ENCODE measurements at places on chromosomes 6 and 20.

DNA sequence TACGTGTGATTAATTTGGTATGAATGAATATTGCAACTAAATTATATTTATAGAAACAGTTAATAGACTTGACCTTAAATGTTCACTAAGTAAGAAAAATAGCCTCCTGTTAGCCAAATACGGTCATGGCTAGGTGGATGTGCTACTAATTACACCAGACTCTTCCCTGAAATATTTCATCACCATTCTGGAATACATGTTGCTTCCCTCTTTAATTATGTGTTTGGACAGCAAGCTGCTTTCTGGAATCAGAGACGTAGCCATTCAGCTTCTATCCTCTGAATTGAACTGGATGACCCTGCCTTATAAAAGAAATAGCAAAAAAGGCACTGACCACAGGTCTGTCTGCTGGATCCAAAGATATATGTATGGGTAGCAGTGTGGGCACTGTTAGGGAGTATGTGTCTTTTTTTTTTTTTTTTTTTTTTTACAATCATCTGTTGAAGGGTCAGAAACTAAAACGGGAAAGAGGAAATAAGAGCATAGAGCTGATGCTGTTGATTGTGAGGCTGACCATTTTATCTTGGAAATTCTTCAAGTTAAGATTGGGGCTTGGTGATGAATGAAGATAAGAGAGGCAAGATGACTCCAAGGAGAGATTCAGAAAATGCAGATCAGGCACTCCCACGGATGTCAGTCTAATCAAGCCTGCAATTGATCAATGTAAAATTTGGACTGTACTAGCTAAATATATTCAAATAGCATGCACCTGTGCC lies 283.2 kb upstream of the HSF2 start:
- DNase-seq = no peak

DNA sequence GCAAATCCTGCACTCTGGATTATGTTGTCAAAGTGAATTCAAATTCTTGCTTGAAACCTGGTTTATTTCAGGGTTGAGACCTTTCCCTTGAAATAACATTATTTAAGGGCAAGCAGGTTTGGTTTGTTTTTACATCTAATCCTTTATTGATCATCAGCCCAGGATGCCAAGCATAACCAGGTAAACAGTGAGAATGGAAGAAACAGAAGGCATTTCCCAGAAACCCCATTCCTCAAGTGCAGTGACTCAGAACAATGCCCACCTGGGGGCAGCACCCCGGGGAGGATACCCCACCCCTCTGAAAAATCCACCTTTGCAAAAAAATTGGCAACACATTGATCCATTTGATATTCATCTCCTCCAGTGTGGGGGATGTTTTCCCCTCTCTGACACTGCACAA lies 32.5 kb downstream of the POFUT1 start:
- DNase-seq = no peak

DNA sequence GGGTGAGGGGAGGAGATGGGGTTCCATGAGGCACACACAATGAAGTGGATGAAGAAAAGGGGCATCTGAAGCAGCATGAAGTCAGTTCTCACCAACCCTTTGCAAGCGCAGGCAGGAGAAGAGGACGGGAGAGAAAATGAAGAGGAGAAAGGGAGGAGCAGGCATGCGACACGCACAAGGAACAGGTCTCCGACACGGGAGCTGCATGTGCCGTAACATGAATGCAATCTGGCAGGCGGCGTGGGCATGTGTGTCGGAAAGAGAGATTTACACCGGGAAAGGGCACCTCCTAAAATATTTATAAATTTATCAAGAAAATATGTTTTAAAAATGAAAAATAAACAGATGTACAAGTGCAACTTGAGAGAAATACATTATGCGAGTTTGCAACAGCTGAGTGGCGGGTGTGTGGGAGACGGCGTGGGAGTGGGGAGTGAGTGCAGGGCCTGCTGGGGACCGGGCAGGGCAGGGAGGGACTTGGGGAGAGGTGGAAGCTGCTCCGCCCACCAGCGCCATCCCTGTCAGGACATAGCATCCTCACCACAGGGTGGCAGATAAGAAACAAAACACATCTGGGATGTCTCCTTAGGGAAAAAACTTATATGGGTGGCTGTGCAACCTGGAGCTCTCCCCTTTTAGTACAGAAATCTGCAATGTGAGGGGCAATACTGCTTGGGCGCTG lies 40.6 kb downstream of the GJA10 start:
- no peak for DNase-seq

- no peak for DNase-seq
Observed at GRCh38 chr20:53382263-53382844, 211.3 kb downstream of the ZNF217 start.

DNA sequence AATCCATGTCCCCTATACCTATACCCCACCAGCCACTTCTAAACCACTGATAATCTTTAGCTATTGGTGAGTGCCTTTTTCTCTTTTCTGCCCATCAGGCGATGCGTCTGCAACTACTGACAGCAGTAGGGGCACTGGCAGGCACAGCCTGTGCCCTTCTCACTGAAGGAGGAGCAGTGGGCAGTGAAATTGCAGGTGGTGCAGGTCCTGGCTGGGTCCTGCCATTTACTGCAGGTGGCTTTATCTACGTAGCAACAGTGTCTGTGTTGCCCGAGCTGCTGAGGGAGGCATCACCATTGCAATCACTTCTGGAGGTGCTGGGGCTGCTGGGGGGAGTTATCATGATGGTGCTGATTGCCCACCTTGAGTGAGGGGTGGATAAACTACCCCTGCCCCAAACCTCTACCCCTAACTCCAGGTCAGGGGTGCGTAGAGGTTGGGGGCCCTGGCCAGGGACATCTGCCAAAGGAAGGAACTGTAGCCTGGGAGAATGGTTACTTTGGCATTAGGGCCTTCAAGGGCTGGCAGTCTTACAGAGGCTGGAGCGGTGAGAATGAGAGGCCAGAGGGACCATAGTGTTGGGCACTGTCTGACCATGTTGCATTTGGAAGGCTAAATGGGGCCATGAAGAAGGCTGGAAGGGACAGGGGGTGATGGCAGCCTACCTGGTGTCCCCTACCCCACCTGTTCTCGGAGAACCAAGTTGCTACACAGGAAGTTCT lies 851 bp upstream of the HSD17B8 start:
- no peak for DNase-seq

DNA sequence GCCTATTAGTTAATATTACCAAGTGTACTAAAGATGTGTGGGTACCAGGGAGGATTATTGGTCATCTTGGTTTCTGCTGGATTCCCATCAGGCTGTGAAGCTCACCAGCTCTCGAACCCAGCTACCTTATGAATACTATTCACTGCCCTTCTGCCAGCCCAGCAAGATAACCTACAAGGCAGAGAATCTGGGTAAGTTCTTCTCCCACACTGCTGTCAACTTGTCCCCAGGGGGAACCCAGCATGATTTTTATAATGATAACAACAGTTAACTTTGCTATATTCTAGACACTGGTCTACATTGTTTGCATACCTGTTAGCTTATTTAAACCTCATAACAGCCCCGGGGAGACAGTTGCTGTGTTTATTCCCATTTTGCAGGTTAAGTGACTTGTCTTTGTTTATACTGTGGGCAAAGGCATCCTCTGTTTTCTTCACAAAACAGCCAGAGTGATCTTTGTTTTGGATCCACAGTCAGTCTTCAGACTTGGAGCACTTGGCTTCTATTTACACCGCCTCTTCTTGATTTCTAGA lies 26.5 kb downstream of the TM9SF4 start:
- DNase-seq = no peak

DNA sequence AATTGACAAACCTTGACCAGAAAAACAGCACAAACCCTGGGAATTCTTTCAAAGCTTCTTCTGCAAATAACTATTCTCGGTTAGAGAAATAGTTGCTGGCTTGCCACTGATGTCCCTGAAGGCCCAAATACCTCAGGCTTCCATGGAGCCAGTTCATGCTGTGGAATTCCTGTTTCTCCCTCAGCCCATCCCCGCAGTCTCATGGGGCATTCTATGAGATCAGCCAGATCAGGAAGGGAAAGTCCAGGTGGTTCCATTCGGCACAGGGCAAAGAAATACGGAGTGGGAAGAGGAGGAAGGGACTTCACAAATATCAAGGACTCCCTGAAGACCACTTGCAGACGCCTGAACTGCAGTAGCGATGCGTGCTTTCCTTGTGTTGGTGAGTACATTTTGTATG lies 63.3 kb downstream of the MYLK4 start:
- DNase-seq = no peak

DNA sequence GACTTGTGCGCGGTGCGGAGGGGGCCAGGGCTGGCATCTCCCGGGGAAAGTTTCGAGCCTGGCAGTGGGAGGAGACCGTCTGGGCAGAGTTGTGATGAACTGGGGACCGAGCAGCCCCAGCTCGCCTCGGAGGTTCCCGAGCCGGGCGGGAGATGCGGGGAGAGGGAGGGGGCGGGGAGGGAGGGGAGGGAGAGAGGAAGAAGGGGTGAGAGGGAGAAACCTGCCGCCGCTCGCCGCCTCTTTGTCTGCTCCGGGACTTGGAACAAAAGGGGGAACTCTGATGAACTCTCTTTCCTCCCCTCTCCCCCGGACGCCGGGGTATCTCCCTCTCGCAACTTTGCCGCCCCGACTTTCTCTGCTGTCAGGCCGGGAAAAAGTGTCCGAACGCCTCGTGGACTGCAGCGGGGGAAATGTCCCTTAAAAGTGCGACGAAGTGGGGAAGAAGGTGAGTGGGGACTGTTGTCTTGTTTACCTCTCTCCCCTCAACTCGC lies 72.7 kb downstream of the SOX4 start:
- DNase-seq = peak; percentile 29

DNA sequence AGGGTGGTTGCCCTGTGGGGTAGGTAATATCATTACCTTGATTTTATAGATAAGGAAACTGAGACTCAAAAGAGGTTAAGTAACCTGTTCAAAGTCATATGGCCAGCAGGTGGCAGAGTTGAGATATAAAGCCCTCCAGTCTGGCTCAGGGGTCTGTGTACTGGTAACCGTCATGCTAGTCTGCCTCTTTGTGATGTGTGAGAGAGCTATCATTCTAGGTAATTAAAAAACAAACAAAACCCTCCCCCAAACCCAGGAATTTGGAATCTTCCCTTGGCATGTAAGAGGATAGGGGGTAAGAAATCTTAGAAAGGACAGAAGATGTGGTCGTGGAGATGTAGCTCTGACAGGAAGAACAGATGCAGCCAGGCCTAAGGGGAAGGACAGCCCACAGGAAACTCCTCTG lies 206.0 kb downstream of the CDC5L start:
- peak; percentile 70 for DNase-seq

- DNase-seq = peak; percentile 88
Observed at GRCh38 chr6:168133168-168133561, 54.2 kb upstream of the FRMD1 start.

DNA sequence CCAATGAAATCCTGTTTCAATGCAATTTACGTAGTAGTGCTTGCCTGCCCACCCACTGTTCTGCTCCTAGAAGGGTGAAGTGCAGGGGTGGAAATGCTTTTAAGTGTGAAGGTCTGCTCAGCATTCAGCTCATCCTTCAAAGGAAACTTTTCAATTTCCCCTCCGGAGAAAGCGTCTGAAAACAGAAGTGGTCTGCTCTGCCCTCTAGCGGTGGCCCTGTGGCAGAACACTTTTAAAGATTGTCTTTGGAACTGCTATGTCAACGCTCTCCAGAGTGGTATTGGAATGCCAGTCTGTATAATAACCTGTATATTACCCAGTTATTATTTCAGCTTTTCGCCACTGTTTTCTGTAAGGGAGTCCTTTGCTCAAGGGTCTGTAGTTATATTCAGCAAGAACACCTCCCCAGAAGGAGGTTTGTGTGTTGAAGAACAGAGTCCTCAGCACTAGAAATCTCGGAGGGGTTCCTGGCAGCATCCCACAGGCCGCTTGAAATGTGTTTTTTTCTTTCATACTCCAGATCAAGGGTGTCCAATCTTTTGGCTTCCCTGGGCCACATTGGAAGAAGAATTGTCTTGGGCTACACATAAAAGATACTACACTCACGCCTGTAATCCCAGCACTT lies 63.1 kb upstream of the KLHL31 start:
- DNase-seq = peak; percentile 74

- no peak for DNase-seq
Observed at GRCh38 chr6:42113936-42114636, 28.3 kb downstream of the C6orf132 start.

DNA sequence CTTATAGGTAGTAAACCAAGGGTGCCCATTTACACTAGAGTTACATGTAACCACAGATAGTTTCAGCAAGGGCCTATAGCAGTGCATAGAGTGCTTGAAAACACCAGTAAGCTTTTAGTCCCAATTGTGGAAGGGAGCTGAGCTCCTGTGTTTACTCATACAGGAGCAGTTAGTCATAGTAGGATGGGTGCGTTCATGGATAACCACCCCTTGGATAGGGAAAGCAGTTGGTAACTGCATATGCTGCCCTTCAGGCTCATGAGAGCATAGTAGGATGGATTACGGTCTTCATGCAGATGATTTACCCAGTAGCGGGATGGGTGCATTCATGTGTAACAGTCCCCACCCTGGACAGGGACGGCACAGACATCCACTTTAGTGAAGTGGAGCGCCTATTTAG lies 45.1 kb downstream of the OR2B6 start:
- DNase-seq = no peak

DNA sequence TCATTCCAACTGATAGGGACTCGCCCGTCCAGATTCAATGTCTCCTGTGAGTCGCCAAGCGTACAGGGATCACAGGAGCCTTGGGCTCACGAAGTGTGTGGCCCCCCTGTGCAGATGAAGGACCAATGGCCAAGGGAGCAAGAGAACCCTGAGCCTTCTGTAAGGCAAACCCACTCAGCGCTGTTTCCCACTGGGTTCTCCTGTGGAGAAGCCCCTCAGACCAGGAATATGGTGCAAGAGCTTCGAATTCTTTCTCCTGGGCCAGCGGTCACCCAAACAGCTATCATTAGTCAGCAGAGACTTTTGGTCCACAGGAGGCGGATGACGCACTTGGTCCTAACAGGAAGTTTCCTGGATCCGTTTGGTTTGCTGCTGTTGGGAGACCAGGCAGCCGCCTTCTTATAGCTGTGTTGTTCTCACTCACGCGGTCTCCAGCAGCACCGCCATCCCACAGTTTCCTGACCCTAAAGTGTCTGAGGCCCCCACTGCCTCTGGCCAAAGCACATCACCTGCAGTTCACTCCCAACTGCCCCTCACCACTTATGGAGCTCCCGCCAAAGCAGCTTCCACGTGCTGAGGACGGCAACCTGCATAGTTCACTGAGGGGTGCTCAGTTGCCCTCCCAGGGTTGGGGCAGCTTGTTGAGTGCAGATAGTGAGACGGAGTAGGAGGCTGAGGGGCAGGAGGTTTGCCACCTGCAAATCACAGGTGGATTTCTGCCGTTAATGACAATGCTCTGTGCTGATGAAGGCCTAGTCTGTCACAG lies 268.6 kb downstream of the ERMARD start:
- no peak for DNase-seq

Data from GM03348 (cell line).